ENCODE measurements at places on chromosomes 11 and 22. TPM values are rescaled to one million over a fixed set of nuclear protein-coding genes. Genes with fewer than 3 reads are reported as not detected.

BIRC3 gene
- 7.1 TPM for total RNA-seq

BET1L gene
- total RNA-seq: 26.5 TPM

DNA sequence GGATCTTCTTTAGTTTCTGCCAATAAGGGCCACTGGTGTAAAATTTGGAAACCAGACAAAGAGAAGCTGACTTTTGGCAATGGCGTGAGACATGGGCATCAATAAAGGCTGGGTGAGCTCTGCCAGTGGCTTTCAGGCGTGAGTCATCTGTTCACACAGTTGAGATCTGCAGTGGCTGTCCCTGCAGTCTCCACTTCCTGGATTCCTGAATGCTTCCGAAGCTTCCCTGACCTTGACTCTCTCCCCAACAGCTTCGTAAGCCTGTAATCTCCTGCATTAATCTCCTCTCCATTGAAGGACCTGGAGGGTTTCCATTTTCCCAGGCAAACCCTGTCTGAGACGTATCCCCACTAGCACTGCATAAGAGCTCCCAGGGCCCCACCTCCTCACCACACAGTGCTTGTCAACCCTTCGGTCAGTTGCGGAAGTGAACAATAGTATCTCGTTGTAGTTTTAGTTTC, 574.7 kb downstream of the TBC1D22A start:
- peak; percentile 75 for DNase-seq

DNA sequence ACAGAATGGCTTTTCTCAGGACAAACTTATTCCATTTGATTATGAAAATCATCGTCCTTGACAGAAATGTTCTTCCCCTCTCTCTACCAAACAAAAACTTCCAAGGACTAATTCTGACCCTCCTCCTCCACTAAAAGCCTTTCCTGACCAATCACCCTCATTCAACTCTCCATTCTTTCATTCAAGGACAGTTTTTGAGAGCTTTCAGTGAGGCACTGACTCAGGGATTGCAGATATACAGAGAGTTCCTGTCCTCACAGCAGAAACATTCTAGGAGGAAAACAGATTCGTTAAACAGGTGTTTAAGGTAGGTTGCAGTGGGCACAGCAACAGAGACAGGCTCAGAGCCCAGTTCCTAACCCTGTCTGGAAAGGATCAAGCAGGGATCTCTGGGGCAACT, 41.5 kb downstream of the OR4D9 start:
- DNase-seq: no peak

- no peak for DNase-seq
These were observed 589.3 kb downstream of the INSC start for GRCh38 chr11:15704064-15704463.

- no peak for DNase-seq
These were observed 14.7 kb upstream of the SULT4A1 start for GRCh38 chr22:43876866-43877509.

GRCh38 chr22:49583886-49584505, 243.7 kb downstream of the BRD1 start:
- DNase-seq: no peak

Measured in vagina (tissue), 2 donors.